ENCODE measurements at places on chromosomes 6 and 20.
A peak's percentile ranks its signal among the peaks of the same experiment; 100 is the strongest.

- DNase-seq = no peak
Observed at GRCh38 chr6:38413102-38413800, 226.5 kb downstream of the BTBD9 start.

GRCh38 chr6:91288741-91289140 lies 701.9 kb upstream of the MAP3K7 start:
- DNase-seq = no peak

DNA sequence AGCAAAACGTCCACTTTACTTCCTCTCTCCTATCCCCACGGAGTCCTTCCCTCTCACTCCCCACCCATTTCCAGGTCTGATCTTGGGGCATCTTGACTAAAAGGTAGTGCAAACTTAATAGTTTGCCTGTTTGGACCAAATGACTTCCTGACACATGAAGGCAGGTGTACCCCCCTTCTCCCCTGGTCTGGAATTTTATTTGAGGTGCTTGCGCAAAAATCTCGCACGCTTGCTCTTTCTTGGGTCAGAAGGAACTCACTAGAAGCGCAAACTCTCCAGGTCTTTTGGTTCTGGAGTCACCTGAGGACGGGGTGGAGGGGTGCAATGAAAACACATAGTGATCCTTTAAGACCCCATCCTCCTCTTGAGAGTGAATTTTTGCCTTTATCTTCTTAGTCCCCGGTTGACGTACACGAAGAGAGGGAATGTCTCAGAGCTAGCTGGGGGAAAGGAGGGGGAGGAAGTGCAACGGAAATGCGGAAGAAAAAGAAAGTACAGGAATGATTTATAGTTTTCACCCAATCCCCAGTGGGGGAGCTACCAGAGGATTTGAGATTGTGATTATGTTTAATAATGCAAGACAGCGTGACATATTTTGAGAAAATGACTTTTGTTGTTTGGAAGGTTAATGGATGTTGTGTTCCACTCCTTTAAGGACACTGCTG lies 4.9 kb downstream of the ADGRB3 start:
- no peak for DNase-seq

GRCh38 chr20:45833883-45834796 lies 541 bp downstream of the SNX21 start:
- peak; percentile 54 for DNase-seq

- no peak for DNase-seq
Observed at GRCh38 chr6:7911345-7911725, 747 bp upstream of the TXNDC5 start.

GRCh38 chr6:8481727-8482126 lies 46.4 kb upstream of the SLC35B3 start:
- no peak for DNase-seq

- DNase-seq = no peak
Observed at GRCh38 chr6:54655162-54655561, 191.4 kb upstream of the FAM83B start.

DNA sequence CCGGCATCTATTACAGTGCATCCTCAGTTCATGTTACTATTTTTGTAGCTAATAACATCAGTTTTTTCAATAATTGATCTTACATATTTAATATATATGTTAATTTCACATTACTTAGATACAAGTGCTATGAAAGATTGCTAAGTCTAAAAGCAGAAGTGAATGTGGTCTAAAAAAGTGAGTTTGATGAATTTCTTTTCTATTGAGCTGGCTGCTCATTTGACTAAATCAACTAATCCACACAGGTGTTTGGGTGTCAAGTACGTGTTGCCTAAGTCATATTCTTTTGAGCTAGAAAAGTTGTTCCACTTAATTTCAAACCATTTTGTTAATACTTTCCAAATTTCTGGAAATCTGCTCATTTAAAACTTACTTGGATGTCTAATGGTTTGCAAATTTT lies 46.6 kb upstream of the EZR start:
- no peak for DNase-seq

- DNase-seq = no peak
Observed at GRCh38 chr6:15150207-15150606, 95.7 kb upstream of the JARID2 start.

DNA sequence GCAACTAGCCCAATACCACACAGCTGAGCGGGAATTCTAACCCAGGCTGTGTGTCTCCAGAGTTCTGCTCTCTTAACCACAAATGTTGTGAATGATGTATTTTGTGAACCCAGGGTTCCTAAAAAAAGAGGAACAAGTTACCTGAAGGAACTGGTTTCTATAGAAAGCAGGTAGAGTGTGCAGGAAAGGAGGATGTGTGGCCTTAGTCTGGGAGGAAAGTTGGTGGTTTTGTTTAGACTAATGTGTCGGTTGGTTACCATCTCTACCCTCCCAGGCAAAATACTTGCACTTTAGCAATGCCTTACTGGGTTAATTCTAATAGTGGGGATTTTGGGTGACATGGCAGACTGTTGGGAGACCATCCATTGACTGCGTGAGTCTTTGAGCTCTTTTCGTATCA lies 143.3 kb downstream of the SCP2D1 start:
- no peak for DNase-seq

DNA sequence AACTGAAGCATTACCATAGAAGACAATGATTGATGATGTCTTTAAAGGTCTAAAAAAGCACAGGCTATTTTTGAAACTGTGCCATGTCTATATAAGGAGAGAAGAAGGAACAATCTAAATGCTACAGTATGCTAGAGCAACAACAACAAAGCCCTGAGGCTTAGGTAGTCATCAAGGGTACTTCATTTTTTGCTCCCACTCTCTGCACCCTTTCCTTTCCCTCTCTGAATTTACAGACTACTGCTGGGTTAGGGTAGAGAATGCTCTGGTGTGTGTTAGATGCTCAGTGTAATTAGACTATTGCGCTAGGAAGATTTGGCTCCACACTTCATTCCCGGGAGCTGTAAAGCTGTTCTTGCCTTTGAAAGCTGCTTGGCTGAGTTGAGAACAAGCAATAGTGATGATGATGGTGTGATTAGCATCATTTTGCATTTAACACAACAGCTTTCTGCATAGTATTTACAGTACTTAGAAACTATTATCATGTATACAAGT lies 1262.5 kb upstream of the CITED2 start:
- DNase-seq = no peak

GRCh38 chr6:99333068-99333467 lies 16.4 kb downstream of the FAXC start:
- DNase-seq = no peak

DNA sequence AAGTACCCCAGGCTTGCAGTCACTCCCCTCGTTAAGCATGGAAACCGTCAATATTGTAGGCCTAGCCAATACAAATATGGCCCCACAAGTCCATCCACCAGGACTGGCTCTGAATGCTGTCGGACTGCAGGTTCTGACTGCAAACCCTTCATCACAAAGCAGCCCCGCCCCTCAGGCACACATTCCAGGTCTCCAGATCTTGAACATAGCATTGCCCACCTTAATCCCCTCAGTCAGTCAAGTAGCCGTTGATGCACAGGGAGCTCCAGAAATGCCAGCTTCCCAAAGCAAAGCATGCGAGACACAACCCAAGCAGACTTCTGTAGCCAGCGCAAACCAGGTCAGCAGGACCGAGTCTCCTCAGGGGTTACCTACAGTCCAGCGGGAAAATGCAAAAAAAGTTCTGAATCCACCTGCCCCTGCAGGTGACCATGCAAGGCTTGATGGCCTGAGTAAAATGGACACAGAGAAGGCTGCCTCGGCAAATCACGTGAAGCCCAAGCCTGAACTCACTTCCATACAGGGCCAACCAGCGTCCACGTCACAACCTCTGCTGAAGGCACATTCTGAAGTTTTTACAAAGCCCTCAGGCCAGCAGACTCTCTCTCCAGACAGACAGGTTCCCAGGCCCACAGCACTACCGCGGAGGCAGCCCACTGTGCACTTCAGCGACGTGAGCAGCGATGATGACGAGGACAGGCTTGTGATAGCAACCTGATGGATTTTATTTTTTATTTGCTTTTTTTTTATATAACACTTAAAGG lies 126.2 kb upstream of the EDN1 start:
- DNase-seq = no peak

DNA sequence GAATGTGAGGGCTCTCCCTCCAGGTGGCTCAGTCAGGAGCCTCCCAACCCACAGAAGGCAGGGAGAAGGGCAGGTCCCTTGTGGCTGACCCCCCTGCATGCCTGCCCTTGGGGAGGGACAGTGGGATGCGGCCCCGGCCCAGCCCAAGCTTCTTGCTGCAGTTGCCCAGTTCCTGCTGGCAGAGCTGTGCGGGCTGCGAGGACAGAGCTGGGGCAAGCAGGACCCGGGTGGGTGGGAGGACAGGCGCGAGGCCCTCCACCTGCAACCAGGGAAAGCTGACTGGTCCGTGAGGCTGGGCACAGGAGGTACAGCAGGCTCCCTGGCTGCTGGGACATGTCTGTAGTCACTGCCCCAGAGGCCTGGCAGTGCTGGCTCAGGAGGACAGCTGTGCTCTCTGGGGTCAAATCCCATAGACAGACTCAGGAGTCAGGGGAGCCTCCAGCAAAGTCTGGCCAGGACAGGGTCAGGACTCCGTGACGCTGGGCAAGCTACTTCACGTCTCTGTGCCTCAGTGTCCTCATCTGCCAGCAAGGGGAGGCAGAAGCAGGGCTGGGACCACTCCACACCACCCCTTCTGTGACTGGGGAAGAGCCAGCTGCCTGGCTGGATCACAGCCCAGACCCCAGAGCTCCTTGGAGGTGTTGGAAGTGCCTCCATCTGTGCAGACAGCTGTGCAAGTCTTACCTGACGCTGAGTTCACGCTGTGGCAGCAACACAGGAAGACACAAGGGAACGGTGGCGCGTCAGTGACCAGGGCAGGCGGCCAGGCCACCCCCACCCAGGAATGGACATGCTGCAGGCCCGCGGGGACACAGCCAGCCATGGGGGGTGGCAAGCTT lies 13.0 kb downstream of the UCKL1 start:
- no peak for DNase-seq

GRCh38 chr6:149566410-149567193 lies 427 bp downstream of the GINM1 start:
- DNase-seq = peak; percentile 70

- DNase-seq = no peak
Observed at GRCh38 chr6:2021713-2022125, 223.7 kb downstream of the GMDS start.

DNA sequence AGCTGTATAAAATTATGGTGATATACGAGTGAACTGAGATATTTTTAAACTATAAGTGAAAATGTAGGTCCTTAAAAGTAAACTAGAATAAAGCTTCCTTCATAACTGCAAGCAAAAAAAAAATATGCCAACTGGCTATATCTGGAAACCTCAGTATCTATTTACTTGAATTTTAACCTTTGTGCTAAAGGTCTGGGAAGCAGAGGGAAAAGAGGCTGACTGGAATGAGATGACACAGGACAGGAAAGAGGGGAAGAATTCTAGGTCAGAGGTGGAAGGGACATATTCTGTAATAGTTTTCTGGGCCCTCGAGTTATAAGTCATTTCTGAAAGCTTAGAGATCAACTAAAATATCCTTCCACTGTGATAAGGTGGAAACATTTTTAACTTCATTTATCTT lies 46.8 kb downstream of the AIG1 start:
- no peak for DNase-seq

DNA sequence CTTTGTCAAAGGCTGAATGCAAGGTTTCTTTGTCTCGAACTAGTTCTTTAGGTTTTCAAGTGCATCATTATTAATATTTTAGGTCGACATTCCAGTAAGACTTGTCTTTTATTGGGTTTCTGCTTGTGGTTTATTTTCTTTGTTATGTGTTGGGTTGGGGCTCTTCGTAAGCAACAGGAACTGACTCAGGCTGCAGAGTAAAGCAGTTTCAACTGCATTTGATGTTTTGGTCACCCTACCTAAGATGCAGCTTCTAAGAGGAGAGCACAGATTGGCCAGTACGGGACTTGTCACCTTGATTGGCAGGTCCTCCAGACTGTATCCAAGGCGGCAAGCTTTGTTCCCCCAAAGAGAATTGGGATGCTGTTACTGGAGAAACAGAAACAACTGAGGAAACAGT lies 149.5 kb upstream of the SULF2 start:
- DNase-seq = no peak

DNA sequence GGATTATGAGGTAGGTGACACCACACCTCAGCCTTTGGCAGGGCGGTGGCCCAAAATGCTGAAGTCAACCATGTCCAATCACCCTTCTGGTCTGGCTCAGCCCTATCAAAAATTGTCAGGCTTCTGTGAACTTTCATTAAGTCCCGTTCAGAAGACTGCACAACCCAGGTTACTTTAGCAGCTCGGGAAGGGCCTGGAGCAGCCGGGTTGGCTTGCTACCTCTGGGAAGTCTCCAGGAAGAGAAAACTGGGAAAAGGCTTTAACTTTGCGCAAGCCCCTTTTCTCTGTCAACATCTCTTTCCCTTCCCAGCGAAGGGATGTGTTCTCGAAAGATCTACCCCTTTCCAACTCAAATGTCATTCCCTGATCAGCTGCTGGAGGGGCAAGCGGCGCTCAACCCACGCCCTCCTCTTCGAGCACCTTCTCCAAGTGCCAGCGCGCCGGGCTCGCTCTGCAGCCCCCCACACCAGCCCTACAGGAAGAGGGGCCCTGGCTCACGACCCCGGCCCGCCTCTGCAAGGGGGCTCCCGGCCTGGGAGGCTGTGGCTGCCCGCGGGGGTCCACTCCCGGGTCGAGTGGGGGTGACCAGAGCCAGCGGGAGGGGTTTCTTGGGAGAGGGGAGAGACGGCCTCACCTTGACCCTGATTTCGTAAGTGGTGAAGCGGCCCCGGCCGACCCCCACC lies 573 bp downstream of the SNX3 start:
- peak; percentile 60 for DNase-seq

DNA sequence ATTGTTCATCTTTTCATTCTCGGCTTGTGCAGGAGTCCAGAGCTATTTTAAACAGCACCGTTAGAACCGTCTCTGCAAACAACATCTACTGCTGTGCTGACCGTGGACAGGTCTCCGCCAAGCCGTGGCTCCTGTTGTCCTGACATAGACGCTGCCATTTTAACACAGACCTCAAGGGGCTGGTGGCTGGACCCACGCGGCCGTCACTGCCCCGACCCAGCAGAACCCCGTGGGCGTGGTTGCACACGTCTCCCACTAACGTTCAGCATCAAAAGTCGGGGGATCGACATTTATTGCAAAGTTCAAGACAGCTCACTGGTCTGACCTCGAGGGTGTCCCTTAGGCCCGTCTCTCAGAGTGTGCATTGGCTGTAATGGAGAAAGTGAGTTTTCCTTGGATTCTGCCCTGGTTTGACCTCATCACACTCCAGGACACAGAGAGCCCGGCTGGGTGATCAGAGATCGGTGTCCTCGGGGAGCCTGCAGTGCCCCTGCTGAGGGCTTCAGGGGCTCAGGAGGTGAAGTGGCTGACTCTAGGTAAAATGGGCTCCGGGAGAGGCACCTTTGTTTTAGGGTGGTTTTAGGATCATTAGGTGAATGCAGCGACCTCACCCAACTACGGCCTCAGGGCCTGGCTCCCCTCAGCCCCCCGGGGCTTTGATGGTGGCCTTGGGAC lies 363.2 kb downstream of the THBS2 start:
- DNase-seq = no peak

Data from activated CD8-positive, alpha-beta memory T cell treated with anti-CD3 and anti-CD28 coated beads, Interleukin-2, amount 10 ng/mL, durations not matched to agents 7 days and 5 days (primary cell).